Stimulated activated CD8-positive, alpha-beta memory T cell treated with anti-CD3 and anti-CD28 coated beads, Interleukin-7, amount 100 ng/mL, for 24 hours (primary cell): ENCODE measurements at places on chromosomes 3 and 15.

GRCh38 chr3:66021731-66022131 lies 17.0 kb downstream of the MAGI1 start:
- no peak for DNase-seq

GRCh38 chr15:50830477-50831354 lies 65.2 kb upstream of the SPPL2A start:
- DNase-seq = no peak

DNA sequence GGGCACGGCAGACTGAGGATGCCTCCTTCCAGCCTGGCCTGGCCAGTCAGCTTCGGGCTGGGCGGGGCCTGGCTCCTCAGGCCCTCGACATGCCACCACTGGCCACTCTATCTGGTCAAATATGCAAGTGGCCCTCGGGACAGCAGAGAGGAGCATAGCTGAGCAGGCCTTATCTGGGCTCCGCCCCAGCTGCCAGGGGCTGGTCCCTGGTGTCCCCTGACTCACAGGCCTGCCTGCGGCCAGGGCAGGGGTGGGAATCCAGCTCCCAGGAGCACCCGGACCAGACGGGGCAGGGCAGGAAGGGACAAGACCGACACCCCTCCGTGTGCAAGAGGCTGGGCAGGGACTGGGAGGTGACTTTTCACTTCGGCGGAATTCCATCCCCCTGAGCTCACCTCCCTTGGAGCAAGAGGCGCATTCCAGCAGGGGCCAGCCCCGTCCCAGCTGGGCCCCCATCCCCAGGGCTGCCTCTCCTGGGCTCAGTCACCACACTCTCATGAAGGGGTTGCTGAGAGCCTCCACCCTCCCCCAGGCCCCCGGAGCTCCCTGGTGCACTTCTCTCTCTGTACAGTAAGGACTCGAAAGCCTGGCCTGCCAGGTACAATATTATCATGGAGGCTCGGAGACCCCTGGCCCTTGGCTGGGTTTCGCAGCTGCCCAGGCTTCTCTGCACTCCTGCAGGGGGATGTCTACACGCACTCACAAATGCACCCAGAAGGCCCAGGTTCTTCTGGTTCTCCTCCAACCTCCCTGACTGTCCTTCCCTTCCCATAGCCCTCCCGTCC lies 29.5 kb downstream of the WNT7A start:
- DNase-seq = no peak

- no peak for DNase-seq
These were observed 210.5 kb downstream of the GABRB3 start for GRCh38 chr15:26562336-26562735.

- DNase-seq = no peak
These were observed 342.9 kb downstream of the IL20RB start for GRCh38 chr3:137300703-137301102.

DNA sequence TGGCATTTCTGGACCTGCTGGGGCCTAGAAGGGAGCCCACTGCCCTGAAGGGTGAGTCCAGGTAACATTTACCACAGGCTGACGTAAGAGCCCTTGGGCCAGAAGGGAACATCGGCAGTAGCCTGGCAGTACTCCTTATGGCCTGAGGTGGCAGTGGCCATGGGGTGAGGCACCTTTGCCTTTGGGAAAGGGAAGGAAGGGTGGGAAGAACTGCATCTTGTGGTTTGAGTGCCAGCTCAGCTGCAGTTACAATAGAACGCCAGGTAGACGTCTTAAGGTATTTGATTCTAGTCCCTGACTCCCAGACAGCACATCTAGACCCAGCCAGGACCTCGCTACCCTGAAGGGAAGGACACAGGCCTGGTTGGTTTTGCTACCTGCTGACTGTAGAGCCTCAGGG lies 104.9 kb downstream of the SOX14 start:
- no peak for DNase-seq

GRCh38 chr3:126554560-126555525 lies 3.9 kb downstream of the C3orf22 start:
- no peak for DNase-seq

DNA sequence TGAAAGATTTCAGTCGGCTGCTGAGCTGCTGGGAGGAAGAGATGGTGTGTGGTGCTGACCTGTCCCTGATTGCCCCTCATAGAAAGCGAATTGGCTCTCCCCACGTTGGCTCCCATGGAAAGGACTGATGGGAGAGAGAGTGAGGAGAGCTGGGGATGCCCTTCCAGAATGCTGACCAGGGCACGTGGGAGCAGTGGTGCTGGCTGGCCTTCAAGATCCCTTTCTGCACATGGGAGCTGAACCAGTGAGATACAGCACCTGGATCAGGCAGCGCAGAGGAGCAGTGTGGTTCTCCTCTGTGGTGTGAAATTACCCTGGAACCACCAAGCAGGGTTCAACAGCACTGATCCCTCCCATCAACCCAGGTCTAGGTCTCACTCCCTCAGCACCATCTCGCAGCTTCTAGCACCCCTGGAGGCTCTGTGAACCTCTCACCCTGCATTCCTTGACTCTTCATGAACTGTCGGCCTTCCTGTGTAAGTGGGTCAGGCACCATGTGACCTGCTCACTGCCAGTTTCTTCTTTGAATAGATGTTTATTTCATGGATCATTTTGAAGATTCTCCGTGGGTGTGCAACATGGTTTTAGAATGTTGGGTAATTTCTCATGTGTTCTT lies 55.7 kb downstream of the CACNA1D start:
- DNase-seq = no peak

- DNase-seq = no peak
These were observed 48.0 kb upstream of the C15orf39 start for GRCh38 chr15:75153565-75154276.
